Ureter (tissue), 1 donor: ENCODE measurements at places on chromosomes 1 and 21.
A peak's percentile ranks its signal among the peaks of the same experiment; 100 is the strongest.

DNA sequence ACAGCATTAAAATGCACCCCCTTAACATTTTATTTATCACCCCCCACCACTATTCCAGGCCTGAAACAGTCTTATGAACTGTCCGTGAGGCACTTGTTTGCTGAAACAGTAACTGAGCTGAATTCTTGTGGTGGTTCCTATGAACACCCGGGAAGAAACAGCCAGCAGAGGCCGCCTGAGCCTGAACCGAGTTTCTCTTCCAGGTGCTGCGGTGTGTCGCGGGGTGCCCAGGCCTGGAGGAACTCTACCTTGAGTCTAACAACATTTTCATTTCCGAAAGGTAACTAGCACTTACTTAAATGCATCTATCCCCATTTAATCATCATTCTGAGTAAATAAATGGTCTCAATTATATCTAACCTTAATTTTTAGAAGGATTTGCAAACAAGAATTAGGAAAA, 66.8 kb downstream of the TBCE start:
- DNase-seq: no peak

DNA sequence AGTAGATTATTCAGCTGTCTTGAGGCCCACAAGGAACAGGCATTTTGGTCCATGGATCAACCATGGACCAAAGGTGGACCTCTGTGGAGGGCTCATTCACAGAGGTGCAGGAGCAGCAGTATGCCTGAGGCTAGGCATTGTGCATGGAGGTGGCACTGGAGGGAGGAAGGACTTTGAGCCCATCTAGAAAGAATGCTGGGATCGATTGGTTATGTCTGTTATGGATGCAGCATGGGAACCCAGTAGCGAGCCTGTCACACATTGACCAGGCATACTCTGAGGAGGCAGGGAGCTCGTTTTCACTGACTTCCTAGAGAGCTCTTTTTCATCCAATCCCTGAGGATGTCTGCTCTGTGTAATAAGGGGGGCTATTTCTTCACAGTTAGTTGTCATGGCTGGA, 75.5 kb downstream of the KCNN3 start:
- DNase-seq: no peak

GRCh38 chr21:33686386-33686785, 44.1 kb downstream of the ITSN1 start:
- DNase-seq: no peak

DNA sequence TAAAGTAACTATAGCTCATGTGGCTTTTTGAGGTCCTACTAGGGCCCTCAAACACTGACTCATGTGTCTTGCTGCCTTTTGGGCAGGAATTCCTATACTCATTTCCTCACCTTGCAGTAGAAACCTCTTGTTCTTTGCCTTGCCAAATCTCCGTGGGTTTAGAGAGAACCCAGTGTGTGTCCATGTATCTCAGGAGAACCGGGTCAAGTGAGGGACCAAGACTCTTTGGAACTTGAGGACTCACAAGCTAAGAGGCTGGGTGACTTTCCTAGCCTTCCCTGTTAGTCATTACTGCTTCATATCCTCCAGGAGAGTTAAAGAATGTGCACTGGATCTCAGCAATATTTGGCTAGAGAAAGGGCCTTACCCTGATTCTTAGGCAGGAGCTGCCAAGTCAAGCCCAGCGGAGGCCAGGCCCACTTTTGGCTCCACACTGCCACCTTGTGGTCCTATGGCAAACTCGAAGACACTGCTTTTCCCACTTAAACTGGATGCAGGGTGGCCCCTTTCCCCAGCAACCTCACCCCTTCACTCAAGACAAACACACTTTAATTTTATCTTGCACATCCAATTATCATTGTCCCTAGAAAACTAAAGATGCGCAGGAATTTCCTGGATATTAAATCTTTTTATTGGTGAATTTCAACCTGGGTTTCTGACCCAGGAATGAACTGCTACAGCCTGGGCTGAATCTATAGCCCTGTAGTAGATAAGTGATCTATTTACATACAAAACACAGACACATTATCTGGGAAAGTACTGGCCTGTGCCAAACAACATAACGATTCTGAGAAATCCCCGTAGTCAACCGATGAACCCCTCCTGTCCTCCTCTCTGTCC, 10.6 kb downstream of the AVPR1B start:
- peak; percentile 86 for DNase-seq

- DNase-seq: peak; percentile 70
Observed at GRCh38 chr1:153422450-153423068, 6.2 kb downstream of the S100A7A start.

DNA sequence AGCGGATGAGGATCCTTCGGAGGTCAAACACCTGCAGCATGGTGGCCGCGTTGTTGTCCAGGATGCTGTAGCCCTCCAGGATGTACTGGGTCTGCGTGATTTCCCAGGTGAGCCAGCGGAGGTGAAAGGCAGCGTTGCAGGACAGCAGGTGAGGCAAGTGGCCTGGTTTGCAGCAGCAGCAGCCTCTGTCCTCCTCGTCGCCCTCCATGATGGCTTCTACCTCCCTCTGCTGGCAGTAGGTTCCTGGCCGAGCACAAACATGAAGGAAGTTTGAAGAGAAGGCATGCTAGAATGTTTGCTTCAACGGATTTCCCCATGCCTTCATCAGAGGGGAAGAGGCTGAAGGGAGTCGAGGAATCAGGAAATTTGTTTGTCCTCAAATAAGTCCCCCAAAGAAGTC, 74.7 kb downstream of the NTPCR start:
- DNase-seq: peak; percentile 63

GRCh38 chr1:115198938-115199337, 109.6 kb upstream of the TSPAN2 start:
- DNase-seq: no peak

GRCh38 chr1:87953732-87954344, 625.2 kb downstream of the LMO4 start:
- peak; percentile 81 for DNase-seq

DNA sequence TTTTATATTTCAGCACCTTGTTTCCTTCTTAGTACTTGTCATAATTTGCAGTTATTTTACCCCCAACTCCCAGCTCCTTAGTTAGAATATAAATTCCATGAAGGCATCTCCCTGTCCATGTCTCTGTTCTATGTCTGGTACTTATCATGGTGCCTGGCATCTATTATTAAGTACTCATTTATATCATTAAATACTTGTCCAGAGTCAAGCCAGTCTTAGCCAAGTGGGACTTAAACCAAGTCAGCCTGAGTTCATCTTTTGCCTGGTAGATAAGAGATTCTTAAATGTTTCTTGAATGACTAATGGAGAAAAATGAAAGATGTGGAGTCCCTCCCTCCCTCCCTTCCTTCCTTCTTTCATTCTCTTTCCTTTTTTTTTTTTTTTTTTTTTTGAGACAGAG, 9.4 kb downstream of the SLC25A44 start:
- no peak for DNase-seq

DNA sequence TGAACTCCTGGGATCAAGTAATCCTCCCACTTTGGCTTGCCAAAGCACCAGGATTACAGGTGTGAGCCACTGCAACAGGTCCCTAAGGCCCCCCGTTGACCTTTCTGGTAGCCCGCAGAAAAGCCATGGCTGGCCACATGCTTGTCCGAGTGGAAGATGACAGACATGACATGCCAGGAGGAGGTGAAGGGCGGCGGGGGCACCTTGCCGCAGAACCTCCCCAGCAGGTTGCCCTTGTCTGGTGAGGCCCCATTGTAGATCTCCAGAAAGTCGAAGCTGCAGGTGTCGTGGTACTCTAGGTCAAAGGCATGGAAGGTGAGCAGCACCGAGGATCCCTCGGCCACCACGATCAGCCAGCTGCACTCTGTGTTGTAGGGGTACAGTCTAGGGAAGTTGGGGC, 8.4 kb downstream of the CDCP2 start:
- no peak for DNase-seq

DNA sequence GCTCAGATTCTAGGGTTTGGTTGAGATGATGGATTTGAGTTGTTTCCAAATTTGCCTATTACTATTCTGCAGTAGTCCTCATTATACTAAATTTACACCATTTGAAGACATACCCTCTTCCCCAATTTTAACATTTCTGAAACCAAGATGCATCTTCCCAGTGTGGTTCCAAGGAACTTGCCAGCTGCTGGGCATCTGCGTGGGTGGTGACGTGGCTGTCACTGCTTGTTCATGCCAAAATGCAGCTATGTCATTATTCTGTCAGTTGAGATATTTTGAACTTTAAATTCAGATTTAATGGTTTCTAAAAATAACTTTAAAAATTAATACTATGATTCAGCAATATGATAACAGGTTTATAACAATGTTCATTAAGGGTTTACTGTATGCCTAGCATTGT, 1.2 kb downstream of the ZFP69 start:
- no peak for DNase-seq

DNA sequence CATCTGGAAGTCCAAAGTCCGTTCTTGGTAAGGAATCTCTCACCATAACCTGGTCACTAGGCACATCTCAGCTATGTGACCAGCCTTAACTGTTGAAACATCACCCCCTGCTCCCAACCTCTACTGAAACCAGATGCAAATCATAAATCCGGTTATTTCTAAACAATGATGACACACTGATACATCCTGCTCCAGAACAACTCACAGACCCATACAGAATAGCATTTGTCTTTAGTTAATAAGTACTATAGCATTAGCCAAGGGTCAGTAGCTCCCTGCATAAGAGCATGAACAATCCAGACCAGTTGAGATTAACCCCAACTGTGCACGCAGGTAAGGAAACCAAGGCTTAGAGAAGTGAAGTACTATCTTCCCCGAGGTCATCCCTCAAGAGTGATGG, 38.0 kb upstream of the KCTD3 start:
- no peak for DNase-seq

DNA sequence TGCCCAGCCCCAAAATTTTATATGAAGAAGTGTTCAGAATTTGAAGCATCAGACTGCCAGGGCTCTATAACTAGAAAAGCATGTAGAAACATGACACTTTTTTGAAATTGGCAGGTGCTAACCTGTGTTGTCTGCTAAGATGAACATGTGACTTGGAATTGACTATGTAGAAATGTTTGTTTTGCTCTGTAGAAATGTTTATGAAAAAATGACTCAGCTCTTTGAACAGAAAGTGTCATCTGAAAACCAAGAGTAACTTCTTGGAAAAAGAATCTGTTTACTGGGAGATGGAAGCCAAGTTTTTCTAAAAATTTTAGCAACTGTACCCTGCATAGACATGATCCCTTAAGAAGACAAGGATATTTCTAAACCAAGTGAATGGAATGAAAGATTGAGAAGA, 59.2 kb downstream of the LHX9 start:
- DNase-seq: no peak

GRCh38 chr1:63973005-63973419, 199.2 kb downstream of the ROR1 start:
- DNase-seq: no peak

DNA sequence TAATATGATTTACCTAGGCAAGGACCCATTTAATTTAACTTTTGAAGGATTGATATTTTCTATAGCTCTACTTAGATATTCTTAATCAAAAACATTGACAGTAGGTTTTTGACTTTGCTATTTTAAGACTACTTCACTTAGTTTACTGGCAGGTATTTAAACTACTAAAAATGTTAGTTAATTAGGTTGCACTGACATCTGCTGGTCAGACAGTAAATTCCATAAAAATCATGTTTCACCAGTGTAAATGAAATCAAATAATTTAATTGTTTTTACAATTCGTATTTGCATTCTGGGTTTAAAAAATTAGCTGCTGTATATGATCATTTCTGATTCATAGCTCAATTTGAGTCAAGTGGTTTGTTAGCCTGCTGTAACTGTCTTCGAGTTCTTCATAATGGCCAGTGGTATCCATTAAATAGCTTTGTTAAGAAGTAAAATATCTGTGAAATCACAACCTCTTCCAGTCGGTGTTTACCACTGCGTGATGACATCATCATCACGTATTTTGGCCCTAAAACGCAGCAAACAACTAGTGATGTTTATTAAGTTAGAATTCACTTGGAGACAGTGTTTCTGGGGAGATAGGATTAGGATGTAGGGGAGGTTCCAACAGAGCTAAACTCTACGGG, 26.2 kb downstream of the EXTL2 start:
- no peak for DNase-seq

GRCh38 chr1:209335178-209335577, 248.3 kb upstream of the CAMK1G start:
- DNase-seq: no peak

DNA sequence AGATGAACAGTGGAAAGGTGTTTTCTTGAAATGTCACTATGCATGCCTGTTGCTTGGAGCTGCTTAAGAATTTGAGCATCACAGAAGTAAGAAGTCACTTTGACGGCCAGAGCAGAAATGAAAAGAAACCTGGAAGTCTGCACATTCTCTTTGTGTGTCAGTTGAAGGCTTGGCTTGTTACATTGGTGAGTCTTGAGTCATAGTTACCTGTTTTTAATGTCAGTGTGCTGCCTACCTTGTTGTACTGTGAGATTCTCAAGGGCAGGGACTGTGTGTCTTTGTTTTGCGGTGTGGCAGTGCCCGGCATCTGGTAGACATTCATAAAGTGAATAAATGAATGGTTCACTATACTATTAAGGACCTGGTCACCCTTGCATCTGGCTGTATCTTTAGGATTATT, 9.9 kb downstream of the OTUD3 start:
- DNase-seq: no peak

GRCh38 chr1:206496131-206496793, 11.1 kb upstream of the RASSF5 start:
- DNase-seq: no peak

GRCh38 chr21:27250366-27250765, 283.5 kb upstream of the ADAMTS5 start:
- DNase-seq: no peak

GRCh38 chr1:110800079-110800478, 72.9 kb upstream of the CD53 start:
- DNase-seq: no peak

DNA sequence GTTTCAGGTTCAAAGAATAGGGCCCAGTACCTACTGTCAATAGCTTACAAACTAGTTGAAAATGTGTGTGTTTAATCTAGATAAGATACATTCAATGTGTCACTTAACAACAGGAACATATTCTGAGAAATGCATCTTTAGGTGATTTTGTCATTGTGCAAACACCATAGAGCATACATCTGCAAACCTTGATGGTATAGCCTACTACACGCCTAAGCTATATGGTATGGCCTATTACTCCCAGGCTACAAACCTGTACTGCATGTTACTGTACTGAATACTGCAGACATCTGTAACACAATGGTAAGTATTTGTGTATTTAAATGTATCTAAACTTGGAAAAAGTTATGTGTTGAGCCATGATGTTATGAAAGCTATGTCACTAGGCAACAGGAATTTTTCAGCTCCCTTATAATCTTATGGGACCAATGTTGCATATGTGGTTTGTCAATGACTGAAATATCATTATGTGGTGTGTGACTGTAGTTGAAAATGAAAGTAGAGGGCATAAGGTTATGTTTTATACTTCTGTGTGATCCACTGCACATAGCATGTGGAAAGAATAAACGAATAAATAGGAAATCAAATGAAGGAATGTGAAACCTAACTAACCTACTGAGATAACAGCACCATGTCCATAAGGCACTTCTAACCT, 129.0 kb upstream of the CAMK1G start:
- no peak for DNase-seq
